ENCODE measurements at places on chromosomes 3 and 15.
A peak's percentile ranks its signal among the peaks of the same experiment; 100 is the strongest.

GRCh38 chr15:64536244-64536836, 76.0 kb downstream of the ZNF609 start:
- DNase-seq, result no peak

- DNase-seq, result no peak
Observed at GRCh38 chr3:191238321-191238817, 39.3 kb downstream of the OSTN start.

DNA sequence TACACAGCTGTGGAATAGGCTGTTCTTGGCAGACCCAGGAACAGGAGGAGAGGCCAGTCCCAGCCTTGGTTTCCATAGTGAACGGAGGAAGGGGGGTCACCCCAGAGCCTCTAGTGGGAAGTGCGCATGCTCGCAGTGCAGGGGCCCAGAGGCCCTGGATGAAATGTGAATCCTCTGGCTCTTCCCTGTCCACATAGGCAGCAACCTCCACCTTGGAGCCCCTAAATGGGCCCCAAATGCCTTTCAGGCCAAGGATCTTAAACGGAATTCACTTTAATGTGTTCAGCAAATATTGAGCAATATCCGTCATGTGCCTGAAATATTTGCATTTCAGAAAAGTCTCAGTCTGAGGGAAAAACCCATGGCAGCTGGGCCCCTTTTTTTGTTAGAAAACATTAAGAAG, 3.3 kb upstream of the NDN start:
- peak; percentile 36 for DNase-seq

DNA sequence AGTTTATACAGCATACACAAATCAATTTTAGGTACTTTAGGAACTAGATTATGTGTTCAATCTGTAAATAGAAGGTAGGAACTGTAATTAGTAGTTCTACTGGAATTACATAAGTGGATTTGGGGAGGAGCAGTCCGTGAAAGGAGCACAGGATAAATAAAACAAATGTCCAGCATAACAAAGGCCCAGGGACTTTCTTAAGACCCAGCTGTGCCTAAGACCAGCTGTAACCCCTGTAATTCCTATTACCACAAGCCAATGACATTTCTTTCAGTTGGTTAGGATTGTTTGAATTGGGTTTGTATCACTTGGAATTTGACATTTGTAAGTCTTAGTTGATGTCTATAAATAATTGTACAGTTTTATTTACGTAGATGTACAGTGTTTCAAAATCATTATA, 4.8 kb upstream of the ZBTB20 start:
- DNase-seq, result no peak

All from progenitor cell of endocrine pancreas (in vitro differentiated cells).